ENCODE measurements at places on chromosomes 7 and 10. TPM values are rescaled to one million over a fixed set of nuclear protein-coding genes. Genes with fewer than 3 reads are reported as not detected.

FMC1 gene
- 5.5 TPM for total RNA-seq

COBL gene
- total RNA-seq, result 0.78 TPM

UPK3B gene
- 2.6 TPM for total RNA-seq

HIP1 gene
- total RNA-seq, result 15.8 TPM

HSPA12A gene
- total RNA-seq, result 10.3 TPM

Data from foreskin keratinocyte (primary cell).